COR-L47 (cell line): ENCODE measurements at places on chromosomes 2 and 18.

DNA sequence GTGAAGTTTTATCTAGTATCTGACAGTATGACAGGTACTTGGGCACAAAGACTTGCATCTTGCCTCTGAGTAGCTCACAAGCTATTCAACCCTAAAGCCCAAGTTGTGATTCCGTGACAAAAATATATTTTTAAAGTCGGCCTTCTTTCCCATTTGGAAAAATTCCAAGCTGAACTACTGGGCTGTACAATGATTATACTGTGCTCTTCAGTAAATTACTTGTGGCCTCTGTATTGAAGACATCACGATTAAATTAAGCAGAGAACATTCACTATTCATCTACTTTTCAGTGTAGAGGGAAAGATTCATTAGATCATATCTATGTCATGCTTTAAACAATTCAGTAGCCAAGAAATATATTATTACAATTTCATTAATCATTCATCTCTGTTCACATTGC, 282.2 kb downstream of the CDH2 start:
- DNase-seq, result peak; percentile 27

DNA sequence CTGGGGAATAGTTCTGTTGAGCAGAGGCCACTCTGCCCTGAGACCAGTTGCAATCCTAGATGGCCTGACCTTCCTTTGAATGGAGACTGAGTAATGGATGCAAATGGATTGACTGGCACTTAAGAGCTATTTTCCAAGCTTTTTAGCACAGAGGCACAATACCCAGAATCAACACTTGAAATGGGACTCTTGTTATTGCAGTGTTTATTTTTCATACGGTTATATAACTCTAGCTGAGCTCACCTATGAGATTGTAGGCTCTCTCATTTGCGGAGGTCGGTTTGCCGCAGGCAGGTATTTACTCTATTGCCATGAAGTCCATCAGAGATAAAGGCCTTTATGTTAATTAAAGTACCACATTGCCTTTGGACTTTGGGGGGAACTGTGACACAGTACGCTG, 422.3 kb upstream of the CELF4 start:
- no peak for DNase-seq

- no peak for DNase-seq
Observed at GRCh38 chr2:136495636-136496035, 269.7 kb upstream of the THSD7B start.

DNA sequence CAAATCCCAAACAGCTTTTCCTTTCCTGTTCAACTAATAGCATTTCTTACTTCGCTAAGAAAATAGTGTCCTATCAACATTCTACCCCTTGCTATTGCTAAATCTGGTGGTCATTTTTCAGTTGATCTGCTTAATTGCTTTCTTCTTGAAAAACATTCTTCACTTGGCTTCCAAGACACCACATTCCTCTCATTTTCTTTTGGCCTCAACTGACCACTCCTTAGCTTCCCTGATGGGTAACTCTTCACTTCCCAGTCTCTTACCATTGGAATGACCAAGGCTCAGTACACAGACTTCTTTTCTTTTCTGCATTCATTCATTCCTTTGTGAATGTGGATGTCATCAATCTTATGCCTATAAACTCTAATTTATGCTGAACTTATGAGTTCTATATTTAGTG, 230.8 kb upstream of the CDH2 start:
- DNase-seq, result no peak

- peak; percentile 41 for DNase-seq
Observed at GRCh38 chr2:122514451-122514996, 759.1 kb downstream of the TSN start.

- no peak for DNase-seq
Observed at GRCh38 chr2:24181849-24182248, 7.0 kb downstream of the FAM228A start.

- DNase-seq, result no peak
Observed at GRCh38 chr2:207869784-207870778, 100.4 kb upstream of the FZD5 start.

- no peak for DNase-seq
Observed at GRCh38 chr2:82879803-82880202, 1579.3 kb downstream of the SUCLG1 start.

- DNase-seq, result no peak
Observed at GRCh38 chr2:84556190-84556589, 39.9 kb downstream of the DNAH6 start.

DNA sequence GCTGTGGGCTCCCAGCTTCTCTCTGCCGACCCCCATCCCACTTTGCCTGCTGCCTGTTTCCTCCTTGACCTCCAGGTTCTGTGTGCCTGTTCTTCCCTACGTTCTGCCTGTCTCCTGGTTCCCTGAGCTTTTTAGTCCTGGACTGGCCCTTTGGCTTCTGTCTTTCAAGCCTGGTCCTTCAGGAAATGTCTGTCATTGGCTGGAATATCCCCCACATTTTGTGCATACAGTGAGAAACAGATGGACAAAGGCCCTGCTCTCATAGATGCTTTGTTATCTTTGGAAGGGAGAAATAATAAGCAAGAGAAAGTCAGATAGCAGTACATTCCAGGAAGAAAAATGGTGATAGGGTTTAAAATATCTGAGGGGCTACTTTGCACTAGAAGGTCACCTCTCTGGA, 5.7 kb downstream of the MGAT5 start:
- no peak for DNase-seq

DNA sequence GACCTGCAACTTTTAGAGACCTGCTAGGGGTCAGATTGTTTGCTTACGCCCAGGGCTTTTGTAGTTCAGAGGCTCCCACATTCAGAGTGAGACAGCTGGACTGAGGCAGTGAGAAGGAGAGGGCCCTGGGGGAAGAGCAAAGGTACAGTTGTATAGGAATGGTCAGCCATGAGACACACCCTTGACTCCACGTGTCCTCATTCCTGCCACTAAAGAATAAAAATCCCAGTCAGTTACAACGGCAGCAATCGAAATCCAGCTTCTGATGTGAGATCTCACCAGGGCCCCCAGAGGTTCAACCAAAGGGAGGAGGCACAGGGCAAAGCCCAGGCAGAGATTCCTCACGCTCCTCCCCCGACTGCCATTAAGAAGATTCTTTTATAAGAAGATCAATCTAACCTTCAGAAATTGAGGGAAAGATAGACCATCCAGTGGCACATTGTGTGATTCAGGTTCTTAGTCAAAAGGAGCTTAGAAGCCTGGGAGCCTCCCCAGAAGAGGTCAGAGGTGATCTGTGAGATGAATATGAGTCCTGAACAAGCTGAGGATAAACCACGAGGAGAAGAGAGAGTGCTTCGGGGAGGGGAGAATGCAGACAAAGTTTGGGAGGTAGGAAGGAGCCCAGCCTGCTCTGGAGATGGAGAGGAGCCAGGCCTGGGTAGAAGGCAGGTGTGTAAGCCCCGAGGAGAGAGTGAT, 317.0 kb downstream of the CYP26B1 start:
- no peak for DNase-seq

DNA sequence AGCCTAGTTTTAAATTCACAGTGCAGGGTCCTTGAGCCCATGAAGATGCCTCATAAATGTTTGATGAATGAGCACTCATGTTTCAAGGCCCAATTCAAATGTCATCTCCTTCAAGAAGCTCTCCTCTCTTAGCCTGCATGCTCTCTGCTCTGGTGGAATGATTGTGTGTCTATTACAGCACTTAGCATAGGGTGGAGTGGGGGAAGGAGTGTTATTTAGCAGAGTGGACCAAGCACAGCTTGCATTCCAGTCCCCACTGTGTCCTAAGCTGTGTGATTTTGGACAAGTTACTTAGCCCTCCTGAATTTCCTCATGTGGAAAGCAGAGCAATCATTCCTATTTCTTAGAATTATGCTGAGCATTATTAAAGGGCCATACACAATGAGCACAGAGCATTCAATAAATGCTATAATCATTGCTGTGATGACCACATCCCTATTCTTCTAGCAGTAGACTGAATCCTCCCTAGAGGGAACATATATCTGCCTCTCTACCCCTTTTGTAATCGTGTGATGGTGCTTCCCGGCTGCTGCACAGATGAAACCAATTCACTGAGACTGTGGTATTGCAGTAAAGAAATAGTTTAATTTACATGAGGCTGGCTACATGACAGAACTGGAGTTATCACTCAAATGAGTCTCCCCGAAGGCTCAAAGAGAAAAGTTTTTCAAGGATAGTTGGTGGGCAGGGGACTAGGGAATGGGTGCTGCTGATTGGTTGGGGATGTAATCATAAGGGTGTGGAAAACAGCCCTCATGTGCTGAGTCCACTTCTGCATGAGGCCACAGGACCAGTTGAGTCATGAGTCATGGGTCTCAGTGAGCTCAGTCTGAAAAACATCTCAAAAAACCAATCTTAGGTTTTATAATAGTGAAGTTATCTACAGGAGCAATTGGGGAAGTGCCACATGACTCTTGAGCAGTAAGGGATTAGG, 173.4 kb upstream of the NDUFV2 start:
- DNase-seq, result no peak

GRCh38 chr18:49155857-49156256, 205.1 kb upstream of the SMAD7 start:
- DNase-seq, result no peak

DNA sequence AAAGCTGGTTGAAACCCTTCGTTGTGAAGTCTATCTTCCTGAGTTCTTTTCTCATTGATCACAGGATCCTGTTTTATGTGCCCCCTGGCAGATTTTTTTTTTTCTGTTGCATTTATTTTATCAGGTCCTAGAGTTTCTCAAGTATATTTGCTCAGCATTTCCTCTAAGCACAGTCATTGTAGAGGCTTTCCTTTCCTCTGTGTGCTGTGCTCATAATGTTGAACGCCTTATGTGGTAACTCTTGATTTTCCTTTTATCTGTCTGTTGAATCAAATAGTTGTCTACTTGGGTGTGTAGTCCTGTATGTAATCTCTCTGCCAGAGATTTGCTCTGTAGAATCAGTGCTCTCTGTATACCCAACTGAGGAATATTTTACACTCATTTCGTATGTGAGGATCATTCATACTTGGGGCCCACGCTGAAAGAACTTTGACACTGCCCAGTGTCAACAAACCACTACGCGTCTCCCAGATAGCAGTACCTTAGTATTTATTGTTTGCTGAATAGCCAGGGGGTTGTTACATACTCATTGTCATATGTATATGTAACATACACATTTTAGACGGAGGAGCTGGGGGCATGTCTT, 118.2 kb downstream of the CTNNA2 start:
- no peak for DNase-seq

DNA sequence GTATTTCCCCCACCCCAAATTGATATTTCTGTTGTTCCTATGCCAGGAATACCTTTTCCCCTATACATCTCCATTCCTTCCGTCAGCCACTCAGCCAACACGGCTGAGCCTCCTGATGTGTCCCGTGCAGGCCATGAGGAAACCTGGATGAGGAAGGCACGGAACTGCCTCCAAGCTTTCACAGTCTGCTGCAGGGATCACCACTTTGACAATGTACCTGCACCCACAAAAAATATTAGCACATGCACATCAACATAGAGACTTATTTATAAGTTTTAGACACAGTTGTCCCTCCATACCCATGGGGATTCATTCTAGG, 101.4 kb upstream of the PPP1CB start:
- no peak for DNase-seq

- no peak for DNase-seq
Observed at GRCh38 chr18:58364876-58365528, 263.9 kb downstream of the ALPK2 start.

GRCh38 chr2:8642366-8643068, 39.3 kb upstream of the ID2 start:
- no peak for DNase-seq

GRCh38 chr2:241248897-241249296, 60.4 kb downstream of the ANO7 start:
- no peak for DNase-seq

DNA sequence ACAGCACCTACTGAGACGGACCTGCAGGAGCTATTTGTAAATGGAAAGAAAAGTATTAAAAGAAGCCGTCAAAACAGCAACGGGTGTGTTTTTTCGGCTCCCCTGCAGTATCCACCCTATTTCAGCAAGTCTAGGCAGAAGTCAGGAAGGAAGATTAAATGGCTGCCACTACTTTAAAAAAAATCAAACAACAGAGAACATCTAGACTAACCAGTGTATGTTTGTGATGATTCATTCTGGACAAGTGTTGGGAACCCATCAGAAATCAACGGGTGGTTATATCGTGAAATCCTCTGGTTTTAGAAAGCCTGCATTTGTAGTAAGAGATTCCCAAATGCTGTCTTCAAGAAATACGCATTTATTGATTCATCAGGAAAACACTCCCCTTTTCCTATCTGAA, 9.0 kb downstream of the PMAIP1 start:
- no peak for DNase-seq

GRCh38 chr2:232798187-232798586, 21.8 kb upstream of the KCNJ13 start:
- DNase-seq, result no peak

DNA sequence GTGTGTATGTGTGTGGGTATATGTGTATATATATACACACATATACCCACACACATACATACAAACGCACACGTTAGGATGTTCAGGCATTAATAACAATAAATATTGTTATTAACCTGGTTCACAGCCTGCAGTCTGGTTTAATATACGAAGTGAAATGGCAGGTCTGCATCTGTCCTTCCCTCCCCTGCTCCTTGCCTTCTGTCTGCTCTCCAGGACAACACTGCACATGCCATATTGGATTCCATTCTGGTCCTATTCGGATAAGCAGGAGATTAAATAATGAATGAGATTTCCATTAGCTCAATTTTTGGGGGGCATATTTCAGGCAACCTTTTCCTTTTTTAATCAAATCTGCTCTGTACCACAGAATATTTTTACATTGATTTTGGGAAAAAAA, 158.0 kb downstream of the CELF4 start:
- DNase-seq, result no peak

DNA sequence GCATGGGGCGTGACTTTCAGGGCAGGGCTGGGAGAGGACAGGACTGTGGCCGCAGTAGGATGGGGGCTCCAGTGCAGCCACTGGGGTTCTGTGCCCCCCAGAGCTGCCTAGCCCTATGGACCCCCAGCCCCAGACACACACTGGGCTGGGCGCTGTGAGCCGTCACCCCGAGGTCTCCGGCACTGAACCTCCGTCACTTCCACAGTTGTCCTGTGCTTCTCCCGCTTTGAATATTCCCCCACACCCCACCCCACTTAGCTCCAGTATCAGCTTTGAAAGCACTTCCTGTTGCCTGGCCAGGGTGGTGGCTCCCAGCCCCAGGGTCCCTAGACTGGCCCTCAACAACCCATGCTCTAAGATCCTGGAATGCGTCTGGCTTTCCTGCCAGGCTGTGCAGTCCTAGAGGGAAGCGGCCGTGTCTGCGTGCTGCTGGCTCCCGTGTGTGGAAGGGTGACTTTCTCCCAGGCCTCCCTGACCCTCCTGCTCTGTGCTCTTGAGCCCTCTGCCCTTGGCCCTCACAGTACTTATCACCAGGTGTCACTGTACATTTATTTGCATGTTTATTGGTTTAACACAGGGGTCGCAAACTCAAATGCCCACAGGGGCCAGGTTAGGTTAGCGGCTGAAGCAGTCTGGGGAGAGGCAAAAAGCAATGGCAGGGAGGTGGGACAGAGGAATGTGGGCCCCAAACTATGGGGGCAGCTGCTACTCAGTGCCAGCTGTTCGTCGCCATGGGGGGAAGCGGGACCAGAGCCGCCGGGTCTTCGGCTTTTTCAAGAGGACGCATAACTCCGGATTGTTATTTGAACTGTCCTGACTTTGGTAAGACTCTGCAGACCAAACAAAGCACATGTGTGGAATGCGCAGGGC, 9.9 kb downstream of the OBSL1 start:
- no peak for DNase-seq

- no peak for DNase-seq
Observed at GRCh38 chr2:196201229-196202009, 30.0 kb upstream of the STK17B start.
